ENCODE measurements at places on chromosomes 12 and 14.
A peak's percentile ranks its signal among the peaks of the same experiment; 100 is the strongest.

DNA sequence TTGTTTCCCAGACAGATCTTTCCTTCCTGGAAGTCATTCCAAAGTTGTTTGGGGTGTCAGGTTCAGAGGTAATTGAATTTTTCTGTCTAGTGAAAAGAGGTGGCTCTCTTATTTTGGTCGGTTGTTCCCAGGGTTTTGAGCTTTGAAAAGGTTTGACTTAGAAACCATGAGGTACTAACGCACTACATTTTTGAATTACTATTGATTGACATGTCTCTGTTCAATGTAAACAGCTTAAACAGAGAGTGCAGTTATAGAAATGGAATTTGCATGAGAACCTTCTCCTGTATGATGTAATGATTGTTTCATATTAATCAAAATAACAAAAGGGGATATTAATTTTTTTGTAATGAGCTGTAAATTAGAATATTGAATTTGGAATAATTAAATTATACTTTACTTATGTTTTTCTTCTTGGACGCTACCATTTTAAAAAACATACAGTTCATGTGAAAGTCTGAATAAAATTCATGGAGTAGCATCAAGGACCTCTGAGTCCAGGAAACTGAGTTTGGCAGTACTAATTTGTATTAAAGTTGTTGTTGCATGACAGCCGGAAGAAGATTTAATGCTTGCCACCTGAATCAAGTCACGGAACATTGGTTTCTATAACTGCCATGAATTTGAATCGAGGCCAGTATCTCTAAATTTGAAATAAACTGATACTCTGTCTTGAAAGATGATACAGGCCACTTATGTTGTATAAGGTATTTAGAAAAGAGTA, 41.7 kb downstream of the NPAS3 start:
- DNase-seq = no peak

DNA sequence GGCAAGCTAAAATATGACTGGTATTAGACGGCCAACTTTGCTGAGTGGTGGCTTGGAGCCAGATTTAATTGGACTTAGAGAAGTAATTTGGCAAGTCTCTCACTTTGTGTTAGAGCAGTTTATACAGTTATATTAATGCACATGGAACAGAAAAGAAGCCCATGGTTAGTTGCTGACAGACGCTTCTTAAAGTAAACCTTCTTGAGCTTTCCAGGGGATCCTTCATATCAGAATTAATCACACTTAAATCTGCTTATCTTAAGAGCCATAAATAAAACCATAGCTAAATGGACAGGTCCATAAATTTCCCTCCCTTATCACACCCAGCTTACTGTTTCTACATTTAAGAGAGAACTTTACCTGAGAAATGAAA, 9.6 kb downstream of the GSG1 start:
- DNase-seq = no peak

DNA sequence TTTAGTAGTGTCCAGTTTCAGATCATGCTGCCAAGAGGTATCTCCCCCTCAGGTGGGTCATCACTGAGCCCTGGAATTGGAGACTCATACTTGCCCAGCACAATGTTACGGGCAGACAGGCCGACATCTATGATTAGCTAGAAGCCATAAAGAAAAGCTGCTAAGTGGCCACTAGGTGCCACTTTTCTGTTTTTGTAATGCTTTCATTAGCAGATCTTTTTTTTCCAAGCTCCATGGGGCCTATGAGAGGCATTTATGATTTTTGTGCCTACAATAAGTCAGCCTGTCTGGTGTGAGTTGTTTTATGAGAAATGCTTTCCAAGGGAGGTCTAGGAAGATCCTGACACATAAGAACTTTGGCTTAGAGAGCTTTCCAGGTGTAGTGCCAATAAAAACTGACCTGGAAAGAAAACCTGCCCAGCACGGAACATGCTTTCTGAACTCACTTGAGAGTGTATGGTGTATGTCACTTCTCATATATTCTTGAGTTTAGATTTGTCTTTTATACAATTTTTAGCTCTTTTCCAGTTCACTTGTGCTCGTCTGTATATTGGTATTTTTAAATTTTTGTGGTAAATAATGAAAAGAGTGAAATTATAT, 21.8 kb upstream of the SMCO2 start:
- DNase-seq = peak; percentile 54

DNA sequence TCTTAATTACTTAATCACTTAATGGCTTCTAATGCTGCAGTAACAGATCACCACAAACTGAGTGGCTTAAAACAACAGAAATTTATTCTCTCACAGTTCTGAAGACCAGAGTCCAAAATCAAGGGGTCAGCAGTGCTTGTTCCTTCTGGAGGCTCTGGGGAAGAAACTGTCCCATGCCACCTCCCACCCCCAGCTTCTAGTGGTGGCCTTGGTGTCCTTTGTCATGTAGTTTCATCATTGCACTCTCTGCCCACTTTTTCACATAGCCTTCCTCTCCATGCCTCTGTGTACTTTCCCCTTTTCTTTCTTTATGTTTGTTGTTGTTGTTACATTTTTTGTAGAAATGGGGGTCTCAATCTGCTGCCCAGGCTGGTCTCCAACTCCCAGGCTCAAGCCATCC, 16.1 kb upstream of the UBC start:
- DNase-seq = no peak

- no peak for DNase-seq
These were observed 864.2 kb upstream of the MGAT4C start for GRCh38 chr12:87120440-87120839.

DNA sequence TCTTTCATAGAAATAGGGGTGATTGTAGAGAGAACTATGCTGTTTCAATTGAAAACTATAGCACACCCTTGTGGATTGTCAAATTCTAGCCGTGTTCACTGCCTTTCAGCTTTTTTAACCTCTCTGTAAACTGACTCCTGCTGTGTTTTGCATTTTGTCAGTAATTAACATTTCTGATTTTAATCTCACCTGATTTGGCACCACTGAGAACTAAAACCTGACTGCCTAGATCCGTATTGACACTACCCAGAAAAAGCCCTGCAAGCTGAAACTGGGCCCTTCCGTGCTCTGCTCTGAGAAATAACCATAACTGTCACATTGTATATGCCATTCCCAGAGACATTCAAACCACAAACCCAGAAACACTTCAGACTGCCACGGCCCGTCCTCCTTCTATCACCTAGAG, 26.6 kb upstream of the ETV6 start:
- no peak for DNase-seq

- no peak for DNase-seq
These were observed 341.2 kb upstream of the DCN start for GRCh38 chr12:91523831-91524230.

DNA sequence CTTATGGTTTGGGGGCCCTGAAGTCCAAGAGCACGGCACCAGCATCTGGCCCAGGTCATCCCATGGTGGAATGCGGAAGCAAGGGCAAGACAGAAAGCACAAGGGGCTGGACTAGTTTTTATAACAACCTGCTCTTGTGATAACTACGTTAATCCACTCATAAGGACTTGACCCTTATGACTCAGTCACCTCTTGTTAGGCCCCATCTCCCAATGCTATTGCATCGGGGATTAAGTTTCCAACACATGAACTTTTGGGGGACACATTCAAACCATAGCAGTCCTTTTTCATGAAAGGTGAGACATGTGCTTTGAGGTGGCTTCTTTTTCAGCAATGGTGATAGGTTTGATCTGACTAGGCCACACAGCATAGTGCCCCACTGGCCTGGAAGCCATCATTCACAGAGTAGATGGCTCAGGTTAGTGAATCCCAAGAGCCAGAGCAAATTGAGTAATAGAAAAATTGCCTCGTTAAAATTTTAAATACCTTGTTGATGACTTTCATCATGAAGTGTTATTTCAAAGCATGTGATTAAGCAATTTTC, 12.1 kb downstream of the FRMD6 start:
- no peak for DNase-seq

DNA sequence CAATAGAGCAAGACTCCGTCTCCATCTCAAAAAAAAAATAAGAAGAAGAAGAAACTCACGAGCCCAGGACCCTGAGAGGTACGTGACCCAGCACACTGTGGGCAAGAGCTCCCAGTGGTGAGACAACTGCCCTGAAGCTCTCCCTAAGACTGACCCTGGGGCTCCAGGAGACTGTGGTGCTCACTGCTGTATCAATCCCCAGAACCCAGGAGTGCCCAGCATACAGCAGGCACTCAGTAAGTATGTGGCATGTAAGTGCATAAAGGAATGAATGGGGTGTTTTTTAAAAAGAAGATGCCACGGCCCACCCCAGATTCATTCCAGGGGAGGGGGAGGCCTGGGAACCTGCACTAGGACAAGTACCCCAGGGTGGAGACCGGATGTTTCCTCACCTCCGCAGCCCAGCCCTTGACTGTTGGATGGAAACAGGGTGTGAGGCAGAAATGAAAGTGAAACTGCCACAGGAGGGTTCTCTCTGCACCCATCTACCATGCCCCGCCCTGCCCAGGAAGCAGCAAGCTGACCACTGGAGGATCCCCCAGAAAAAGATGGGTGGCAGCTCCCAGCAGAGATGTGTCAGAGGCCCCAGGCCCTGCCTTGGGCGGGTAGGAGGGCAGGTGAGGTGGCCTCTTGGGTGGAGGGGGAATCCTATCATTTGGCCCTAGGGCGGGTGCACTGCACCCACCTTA, 12.2 kb downstream of the ITPK1 start:
- no peak for DNase-seq

- no peak for DNase-seq
These were observed 21.5 kb upstream of the SLC2A13 start for GRCh38 chr12:40127408-40127807.

DNA sequence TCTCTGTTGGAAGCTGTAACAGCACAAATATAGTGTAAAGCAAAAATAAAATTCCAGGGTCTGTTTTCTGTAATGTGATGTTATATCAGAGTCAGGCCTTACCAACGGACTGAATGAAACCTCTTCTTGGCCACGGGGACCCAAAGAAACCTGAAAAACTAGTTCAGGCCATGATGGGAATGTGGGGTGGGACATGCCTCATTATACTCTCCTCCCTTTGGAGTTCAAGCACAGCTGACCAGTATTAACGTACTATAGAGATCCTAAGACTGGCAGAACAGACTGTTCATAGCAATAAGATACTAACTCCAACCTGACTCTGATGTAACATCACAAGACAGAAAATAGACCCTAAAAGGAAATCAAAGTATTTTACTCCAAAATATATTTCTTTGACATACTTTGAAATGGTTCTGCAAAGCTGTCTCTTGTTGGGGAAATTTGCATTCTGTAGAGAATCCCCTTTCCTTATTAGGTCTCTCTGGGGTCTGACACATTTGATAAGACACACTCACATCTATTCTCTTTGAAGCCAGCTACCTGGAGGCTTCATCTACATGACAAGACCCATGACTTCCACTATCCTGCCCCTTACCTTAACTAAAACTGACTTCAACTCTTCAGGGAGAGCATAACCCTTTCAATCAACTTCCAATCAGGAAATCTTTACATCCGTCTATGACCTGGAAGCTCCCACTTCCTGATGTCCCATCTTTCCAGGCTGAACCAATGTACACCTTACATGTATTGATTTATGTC, 444.6 kb downstream of the SOX5 start:
- no peak for DNase-seq

- no peak for DNase-seq
These were observed 166.6 kb upstream of the HMGA2 start for GRCh38 chr12:65657635-65658034.

DNA sequence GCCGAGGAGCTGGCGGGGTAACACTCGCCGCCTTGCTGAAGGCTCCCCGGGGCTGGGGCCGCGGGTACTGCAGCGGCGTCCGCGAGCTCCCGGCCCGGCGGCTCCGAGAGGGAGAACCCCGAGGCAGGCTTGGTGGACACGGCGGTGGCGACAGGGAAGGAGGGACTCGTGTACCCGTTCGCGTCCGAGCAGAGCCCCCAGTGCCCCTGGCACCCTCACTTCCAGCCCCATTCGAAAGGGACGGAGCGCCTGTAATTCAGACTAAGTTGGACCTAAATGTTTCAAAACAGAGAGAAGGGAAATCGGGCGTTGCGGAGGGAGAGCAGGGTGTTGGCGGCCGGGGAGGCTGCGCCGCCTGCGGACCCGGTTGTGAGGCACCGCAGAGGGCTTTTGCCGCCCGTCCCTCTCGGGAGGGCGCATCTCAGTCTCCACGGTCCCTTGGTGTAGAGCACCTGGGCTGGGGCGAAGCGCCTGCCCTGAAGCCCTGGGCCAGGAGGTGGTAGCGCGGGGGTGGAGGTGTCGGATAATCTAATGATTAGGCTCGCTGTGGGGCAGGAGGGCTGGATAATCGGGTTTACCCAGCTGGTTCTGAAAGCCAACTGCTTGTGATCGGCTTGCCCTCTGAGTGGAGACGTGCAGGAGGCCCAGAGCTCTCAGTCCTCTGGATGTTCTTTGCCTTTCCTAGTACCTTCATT, 771 bp downstream of the DAAM1 start:
- DNase-seq = no peak

DNA sequence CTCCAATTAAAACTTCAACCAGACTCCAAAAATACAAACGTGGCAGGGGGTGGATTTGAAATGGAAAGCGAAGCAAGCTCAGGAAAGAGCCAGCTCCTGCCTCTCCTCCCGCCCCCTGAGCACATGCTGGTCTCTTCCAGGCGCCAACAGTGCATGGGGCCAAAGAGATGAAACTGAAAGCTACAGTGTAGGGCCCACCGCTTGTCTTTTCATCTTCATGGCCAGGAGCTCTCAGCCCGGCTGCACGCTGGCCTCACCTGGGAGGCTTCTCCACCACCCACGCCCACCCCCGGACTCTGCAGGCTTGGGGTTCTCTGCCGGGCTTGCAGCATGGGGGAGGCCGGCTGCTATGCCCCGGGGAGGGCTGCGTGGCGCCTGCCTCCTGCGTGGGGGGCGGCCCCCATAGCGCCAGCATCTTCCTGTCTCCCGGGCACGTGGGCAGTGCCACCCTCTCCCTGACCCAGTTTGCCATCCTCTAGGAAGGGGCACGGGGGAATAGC, 2.0 kb downstream of the RIMBP2 start:
- DNase-seq = no peak

Measured in fibroblast of the conjunctiva (primary cell).